ENCODE measurements at places on chromosomes 7 and 10.

- no peak for DNase-seq
Observed at GRCh38 chr10:103958996-103959395, 7.9 kb upstream of the SLK start.

GRCh38 chr7:8594115-8594514 is 160.7 kb downstream of the NXPH1 start:
- no peak for DNase-seq

GRCh38 chr10:86289577-86289868 is 77.1 kb downstream of the GRID1 start:
- no peak for DNase-seq

GRCh38 chr7:71323726-71324125 is 191.8 kb downstream of the GALNT17 start:
- DNase-seq, result no peak

DNA sequence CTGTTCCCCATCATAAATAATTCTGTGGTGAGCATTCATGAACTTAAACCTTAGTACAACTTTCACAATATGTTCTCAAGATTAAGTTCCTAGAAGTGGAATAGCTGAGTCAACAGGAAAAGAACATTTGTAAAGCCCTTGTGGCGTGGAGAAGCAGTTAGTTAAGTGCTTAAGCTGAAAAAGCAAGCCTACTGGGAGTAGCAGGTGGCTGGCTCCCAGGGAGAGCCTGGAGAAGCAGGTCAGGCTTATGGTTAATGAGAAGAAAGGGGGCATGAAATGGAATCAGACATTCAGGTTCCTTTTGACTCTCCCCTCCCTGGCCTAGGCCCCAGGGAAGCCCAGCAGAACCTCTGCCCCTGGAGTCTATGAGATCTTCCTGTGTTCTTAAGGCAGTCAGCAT is 35.3 kb downstream of the VSTM4 start:
- no peak for DNase-seq

- DNase-seq, result no peak
Observed at GRCh38 chr7:27139334-27140125, 4.0 kb downstream of the HOXA5 start.

DNA sequence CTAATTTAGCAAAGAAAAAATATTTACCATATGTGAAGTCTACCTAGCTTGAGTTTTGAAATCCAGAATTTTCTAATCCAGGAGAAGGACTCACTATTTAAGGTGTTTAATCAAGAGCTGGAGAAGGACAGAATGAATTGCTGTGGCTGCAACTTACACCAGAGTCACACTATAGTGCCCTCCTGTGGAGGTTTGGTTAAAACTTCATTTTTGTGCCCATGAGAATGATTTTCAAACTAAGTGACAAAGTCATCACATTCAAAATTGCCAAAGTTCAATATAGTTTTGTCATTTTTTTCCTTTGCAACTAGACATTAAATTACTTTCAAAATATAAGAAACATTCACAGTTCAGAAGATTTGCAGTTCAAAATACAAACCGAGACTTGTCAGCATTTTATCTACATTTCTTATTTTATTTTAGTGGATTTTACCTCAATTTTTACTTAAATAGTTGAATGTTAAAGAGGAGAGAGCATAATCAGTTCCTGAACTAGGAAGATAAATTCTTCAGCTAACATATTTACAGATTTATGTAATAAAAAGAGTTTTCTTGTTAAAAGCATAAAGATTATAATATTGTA is 70.7 kb downstream of the CABCOCO1 start:
- DNase-seq, result no peak

GRCh38 chr10:101889256-101890210 is 45.9 kb upstream of the KCNIP2 start:
- peak; percentile 24 for DNase-seq

DNA sequence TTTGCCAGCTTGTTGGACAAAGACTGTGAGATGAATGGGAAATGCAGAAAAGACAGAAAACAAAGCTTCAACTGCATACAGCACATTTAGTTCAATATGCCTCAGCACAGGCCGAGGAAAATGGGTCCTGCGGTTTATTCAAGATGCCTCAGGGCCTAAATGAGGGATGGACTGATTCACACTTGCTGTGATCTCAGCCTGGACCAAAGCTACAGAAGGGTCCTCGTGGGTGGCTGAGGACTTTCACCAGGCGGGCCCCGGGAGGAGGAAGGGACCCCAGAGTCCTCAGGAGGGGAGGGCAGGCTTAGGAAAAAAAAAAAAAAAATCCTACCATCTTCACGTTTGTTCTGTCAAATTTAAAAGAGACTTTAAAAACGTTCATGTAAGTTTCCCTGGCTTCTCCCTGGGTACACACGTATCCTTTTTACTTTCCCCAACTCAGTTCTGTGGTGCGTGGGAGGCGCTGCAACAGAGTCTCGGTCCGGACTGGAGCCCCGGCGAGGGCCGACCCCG is 624 bp upstream of the ZNF783 start:
- DNase-seq, result no peak

DNA sequence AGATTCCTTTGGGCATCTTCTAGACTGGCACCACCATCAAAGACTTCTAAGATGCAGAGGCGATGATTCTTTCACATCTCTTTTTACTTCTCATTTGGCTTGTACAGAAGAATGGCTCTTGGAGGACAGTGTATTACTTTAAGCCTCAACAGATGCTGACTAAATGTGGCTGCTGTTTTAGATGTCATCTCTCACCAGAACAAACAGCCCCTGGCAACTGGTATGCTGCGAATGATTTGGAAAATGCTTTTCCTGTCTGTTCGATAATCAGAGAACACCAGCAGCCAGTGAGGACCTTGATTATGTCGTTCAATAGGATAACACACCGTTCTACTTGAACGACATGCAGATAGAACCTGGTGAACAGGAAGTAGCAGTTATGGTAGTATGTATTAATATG is 131.8 kb downstream of the RNF216 start:
- no peak for DNase-seq

DNA sequence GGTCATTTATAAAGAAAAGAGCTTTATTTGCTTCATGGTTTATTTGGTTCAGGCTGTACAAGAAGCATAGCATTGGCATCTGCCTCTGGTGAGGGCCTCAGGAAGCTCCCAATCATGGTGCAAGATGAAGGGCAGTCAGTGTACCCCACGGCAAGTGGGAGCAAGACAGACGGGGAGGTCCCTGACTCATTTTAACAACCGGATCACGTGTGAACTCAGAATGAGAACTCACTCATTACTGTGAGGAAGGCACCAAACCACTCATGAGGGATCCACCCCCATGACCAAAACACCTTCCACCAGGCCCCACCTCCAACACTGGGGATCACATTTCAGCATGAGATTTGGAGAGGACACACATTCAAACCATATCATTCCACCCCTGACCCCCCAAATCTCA is 15.7 kb upstream of the CRYGN start:
- DNase-seq, result no peak

GRCh38 chr7:20075992-20076820 is 141.0 kb downstream of the MACC1 start:
- no peak for DNase-seq

GRCh38 chr10:63780101-63780500 is 258.9 kb downstream of the REEP3 start:
- DNase-seq, result no peak

GRCh38 chr7:47763063-47763974 is 181.4 kb upstream of the TNS3 start:
- DNase-seq, result no peak

DNA sequence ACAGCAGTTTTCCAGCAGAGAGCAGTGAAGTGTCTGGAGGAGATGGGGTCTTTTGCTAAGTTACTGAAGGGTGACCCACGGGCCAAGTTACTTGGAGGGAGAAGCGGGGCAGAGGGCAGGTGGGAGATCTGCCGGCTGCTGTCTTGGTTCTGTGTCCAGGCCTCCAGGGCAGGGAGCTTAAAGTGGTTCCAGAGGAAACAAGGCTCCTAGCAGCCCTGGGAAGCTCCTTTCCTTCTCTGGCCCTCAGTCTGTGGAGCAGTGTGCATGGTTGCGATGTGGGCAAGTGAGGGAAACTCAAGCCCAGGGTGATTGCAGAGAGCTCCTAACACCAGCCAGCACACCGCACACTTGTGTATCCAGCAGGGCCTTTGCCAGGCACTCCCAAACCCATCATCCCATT is 6.3 kb downstream of the GHRHR start:
- DNase-seq, result no peak

GRCh38 chr7:30019960-30020359 is 6.5 kb downstream of the FKBP14 start:
- DNase-seq, result no peak

DNA sequence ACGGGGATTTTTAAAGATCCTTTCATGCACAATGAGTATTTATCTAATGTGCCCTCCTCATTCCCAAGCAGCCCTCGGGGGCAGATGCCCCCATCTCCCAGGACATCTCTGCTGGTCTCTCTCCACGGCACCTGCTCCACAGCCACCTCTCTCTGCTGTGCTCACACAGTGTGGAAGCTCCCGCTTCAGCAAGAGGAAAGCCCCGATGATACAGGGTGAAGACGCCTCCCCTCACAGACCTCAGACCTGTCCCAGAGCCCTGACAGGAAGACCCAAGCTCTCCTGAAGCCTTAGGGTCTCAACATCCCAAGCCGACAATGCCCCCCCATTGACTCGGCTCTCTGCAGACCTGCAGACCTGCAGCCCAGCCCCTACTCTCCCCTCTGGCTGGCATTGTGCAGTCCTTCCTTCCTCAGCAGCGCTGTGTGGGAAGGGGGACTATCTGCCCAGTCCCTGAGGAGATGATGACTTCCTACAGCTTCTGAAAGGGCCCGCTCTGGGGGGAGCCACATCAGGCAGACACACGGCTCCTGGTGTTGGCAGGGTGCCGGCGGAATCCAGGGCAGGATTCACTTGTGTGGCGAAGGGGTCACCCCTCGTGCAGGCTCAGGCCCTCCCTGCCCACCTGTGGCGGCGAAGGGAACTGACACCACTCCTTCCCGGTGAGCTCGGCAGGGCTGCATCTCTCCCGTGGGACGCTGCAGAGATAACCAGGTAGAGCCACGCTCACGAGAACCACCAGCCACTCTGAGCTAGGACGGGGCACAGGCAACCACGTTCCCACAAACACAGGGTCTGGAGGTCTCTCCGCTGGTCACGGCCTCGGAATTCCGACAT is 61.8 kb downstream of the PTPRN2 start:
- DNase-seq, result no peak

DNA sequence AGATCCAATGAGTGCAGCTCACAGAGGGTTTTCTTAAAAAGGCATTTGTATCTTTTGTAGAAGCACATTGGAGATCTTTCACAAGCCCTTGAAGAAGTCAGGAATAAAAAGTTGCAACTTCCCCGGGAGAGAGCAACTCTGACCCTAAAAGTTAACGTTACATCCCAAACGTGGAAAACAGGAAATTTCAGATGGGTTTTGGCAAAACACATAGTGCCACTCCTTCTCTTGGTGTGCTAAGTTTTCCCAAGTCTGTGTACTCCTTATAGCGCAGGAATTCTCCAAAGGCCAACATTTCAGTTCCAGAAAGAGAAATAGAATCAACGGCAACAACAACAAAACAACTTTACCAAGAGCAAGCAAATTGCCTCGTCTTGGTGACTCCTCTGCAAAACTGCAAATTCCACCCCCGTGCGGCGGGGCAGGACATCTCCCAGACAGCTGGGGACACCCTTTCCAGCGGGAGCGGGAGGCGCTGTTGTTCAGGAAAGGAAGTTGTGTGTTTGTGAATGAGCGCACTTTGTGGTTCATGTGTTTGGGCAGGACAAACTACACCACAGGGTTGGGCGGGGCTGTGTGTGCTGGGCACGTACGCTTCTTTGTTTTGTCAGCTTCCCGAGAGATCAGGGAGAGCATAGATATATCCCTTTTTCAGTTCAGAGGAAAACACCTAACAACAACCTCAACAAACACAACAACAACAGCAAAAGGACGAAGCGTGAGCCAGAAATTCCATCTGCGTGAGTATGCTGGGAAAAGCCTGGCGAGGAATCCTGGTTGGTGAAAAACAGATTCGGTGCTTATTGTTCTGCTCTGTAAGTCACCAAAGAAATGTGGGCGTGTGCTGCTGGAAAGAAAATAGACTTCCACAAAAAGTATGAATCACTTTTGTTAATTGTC is 294.7 kb upstream of the PITRM1 start:
- no peak for DNase-seq

DNA sequence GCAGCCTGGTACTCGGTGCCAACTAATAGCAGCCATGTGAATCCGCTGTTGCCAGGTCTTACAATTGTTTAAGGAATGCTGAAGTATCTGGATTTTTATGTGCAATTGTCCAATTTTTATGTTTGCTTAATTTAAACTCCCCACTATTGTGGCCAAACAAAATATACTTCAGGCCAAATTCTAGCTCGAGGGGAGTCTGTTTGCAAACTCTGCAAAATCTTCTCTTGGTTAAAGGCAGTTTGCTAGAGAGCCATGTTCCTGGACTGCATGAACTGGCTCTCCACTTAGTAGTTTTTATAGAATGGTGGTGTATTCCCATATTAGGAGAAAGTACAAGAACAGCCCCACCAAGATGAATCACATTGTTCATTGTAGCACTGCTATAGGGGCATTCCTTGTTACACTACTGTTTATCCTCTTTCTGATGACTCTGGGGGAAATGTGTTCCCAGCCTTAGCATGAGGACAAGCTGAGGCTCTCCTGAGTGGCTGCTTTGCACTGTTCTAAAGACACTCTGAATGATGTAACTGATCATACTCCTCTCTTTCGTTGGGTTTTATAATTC is 178.0 kb upstream of the GLI3 start:
- no peak for DNase-seq

GRCh38 chr7:91201442-91202113 is 62.7 kb upstream of the FZD1 start:
- DNase-seq, result peak; percentile 63

- no peak for DNase-seq
Observed at GRCh38 chr7:68537051-68537773, 1061.1 kb upstream of the AUTS2 start.

GRCh38 chr10:124422742-124423141 is 4.0 kb upstream of the OAT start:
- no peak for DNase-seq

GRCh38 chr7:31106303-31107105 is 54.4 kb downstream of the ADCYAP1R1 start:
- DNase-seq, result no peak

GRCh38 chr10:59648711-59649201 is 60.9 kb downstream of the SLC16A9 start:
- DNase-seq, result peak; percentile 62

DNA sequence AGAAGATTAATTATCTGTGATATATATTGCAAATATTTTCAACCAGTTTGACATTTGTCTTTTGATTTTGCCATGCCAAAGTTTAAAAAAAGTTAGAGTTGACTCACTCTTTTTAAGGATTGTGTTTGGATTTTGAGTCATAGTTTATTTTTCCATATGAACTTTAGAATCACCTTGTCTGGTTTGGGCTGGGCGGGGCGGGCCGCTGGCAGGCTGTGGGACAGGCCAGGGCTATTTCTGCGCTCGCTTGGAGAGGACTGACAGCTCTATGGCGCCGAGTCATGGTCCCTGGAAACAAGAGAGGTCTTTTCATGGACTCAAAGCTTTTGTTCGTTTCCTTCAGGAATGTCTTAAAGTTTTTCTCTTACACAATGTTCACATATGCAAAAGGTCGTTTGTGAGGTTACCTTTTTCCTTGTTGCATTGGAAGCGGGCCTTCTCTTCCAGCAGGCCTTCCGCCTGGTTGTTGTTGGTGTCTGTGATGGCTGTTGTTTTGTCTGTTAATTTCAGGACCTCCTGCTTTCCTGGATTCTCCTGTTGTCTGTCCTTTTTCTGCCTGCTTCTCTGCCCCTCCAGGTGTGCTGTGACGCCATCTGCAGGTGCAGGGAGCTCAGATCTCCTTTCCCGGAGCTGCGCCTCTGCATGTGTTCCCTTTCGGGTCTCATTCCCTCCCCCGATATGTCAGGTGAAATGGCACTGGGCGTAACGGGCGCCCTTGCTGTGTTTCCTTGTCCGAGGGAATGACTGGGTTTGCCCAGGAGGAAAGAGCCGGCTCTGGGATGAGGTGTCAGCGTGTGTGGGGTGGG is 53.8 kb downstream of the INPP5A start:
- no peak for DNase-seq

GRCh38 chr7:151624246-151624928 is 104.7 kb upstream of the RHEB start:
- no peak for DNase-seq

Data from NCI-H1930 (cell line).